ENCODE measurements at places on chromosomes 7 and 10.

DNA sequence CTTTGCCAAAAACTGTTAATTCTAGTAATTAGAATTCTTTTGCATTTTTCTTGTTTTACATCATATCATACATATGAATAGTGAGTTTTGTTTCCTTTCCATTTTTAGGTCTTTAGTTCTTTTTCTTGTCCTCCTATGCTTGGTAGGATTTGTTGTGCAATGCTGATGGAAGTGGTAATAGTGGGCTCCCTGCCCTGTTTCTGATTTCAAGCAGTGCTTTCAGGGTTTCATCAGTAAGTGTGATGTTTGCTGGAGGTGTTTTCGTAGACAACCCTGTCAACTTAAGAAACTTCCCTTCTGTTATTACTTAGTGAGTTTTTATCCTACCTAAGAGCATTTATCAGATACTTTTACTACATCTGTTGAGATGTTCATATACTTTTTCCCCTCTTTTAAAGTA lies 50.5 kb downstream of the CSGALNACT2 start:
- no peak for DNase-seq

GRCh38 chr10:120473593-120473992 lies 16.6 kb downstream of the PLPP4 start:
- no peak for DNase-seq

GRCh38 chr10:964321-964987 lies 23.8 kb upstream of the GTPBP4 start:
- DNase-seq, result no peak

DNA sequence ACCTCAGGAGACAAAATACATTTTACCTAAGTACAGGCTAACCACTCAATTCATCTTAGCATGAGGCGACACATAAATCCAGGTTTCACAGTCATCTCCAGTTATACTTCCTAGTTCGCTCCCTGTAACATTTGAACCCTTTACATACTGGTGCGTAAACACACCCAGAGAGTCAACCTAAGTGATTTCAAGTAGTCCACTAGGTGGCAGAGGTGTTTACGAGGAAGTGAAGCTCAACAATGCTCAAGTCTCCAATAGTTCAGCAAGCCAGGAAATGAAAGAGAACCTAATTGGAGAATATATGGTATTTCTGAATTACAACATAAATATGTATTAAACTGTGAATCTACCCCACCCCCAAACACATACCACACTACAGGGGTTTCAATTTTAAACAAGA lies 76.3 kb upstream of the ABCB5 start:
- peak; percentile 7 for DNase-seq

DNA sequence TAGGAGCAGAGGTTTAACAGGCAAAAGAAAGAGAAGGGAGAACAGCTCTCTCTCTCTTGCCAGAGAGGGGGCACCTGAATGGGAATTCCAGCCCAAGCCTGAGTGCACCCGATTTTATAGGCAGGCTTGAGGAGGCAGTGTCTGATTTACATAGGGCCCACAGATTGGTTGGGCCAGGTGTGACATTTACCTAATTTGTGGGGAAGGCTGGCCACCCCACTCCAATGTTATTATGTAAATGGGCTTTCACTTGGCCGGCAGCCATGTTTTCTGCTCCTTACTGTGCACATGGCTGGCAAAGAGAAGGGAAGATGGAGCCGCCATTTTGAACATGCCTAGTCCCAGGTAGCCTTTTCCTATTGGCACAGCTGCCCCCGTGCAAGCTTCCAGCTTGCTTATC lies 735.5 kb upstream of the AUTS2 start:
- DNase-seq, result no peak

- DNase-seq, result no peak
These were observed 99.8 kb upstream of the STRIP2 start for GRCh38 chr7:129334473-129334872.

- no peak for DNase-seq
These were observed at the start of gene PTPRZ1 for GRCh38 chr7:121872831-121873288. Gene PTPRZ1 (plus strand): TSS chr7:121873161. CDS start chr7:121873500, 339 bp downstream.

DNA sequence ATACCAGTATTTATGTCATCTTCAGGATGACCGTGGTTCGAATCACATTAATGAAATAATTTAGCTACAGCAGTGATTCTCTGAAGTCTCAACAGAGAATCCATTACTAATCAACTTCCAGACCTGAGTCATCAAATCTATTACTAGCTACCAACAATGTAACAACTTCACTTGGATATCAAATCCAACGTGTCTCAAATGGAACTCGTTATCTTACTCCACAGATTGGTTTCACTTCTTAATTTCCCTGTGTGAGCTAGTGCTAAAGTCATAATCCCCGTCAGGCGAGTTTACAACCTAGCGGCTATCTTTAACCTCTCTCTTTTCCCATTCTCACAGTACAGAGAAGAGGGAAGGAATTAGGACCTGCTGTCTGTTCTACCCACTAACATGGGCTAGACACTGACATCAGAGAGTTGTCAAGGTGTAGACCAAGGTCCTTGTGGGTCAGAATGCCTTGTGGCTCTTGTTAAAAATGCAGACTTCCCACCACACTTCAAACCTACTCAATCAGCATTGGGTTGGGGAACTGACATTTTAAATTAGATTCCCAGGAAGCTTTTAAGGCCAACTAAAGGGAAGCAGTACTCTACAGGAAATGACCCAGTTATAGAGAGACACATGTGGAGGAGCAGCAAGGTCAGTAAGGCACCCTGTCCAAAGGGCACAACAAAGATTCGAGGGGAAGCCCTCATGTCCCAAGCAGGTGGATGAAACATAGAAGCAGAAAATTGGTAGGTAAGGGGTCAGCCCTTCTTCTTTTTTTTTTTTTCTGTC lies 57.3 kb upstream of the GSAP start:
- DNase-seq, result no peak

- no peak for DNase-seq
These were observed 188.6 kb downstream of the MTERF1 start for GRCh38 chr7:91691865-91692264.

DNA sequence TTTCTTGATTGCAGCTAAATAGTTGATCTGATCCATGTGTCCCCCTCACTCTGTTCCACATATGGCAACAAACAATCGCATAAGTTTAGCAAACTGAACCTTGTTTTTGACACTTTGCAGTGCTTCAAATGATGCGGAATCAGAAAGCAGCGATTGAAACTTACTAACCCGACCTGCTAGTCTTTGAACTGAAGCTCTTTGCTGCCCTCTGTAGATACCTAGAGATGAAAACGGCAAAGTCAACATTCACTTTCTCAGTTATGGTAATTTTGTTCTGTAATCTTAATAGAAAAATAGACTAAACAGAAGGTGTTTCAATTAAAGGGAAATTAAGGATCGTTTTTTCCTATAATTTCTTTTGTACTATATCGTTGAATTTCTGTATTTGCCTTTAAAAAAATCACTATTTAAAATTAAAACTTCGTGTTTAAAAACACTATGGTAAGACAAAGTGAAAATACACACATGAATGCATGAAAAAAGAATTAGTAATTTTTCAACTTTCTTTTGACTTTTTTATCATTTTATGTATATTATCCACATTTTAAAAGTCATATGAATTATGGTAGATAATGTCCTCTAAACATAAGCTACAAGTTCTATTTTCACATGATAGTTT lies 276.5 kb downstream of the MAGI2 start:
- no peak for DNase-seq

- no peak for DNase-seq
These were observed 255.5 kb upstream of the KMT2E start for GRCh38 chr7:104758504-104758903.

- DNase-seq, result no peak
These were observed 649.0 kb downstream of the LRMDA start for GRCh38 chr10:76080451-76080850.

GRCh38 chr7:148838905-148839304 lies 45.2 kb downstream of the EZH2 start:
- peak; percentile 3 for DNase-seq

DNA sequence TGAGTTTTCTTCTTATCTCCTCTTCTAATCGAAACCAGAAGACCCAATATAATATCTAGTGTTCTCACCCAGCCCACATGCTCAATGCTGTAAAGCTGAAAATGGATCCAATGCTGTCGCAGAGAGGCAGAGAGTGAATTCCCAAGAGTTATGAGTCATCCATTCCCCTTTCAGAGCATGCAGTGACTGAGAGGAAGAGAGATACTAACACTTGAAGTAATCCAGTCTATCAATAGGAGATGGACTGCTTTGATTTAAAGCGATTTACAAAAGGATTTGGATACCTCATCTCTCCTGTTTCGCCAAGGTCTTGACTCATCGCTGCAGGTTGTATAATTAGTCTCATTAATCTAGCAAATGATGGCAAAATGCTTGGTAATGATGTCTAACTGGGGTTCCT lies 41.5 kb upstream of the PRKCQ start:
- no peak for DNase-seq

DNA sequence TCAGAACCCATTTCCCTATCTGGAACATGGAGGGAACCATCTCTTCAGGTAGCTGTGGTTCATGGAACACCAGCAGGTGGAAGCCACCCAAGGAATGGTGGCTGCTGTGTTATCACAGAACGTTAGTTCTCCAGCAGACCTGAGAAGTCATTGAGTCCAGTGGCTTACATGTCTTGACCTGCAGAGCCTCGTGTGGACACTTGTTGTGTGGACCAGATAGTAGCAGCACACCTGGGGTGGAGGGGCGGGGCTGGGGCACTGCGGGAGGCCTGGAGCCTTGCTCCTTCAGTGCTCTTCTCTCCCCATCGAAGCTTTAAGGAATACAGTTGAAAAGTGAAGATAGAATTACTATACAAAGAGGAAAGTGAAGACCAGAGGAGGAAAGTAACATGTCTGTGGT lies 42.4 kb downstream of the VWA2 start:
- no peak for DNase-seq

DNA sequence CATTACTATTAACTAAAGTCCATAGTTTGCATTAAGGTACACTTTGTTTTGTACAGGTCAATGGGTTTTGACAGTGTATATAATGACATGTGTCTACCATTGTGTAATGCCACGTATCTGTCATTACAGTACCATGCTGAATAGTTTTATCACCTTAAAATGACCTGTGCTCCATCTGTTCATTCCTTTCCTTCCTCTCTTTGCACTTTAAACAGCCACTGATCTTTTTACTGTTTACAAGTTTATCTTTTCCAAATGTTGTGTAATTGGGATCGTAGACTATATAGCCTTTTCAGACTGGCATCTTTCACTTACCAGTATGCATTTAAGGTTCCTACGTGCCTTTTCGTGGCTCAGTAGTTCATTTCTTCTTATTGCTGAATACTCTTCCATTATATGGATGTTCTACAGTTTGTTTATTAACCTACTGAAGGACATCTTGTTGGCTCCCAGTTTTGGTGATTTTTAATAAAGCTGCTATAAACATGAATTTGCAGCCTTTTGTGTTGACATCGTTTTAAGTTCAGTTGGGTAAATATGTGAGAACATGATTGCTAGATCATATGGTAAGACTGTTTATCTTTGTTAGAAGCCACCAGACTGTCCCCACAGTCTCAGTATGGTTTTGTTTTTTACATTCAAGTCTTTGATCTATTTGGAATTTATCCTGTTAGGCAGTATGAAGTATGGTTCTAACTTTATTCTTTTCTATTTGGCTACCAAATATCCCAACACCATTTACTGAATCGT lies 24.7 kb downstream of the STAM start:
- no peak for DNase-seq

DNA sequence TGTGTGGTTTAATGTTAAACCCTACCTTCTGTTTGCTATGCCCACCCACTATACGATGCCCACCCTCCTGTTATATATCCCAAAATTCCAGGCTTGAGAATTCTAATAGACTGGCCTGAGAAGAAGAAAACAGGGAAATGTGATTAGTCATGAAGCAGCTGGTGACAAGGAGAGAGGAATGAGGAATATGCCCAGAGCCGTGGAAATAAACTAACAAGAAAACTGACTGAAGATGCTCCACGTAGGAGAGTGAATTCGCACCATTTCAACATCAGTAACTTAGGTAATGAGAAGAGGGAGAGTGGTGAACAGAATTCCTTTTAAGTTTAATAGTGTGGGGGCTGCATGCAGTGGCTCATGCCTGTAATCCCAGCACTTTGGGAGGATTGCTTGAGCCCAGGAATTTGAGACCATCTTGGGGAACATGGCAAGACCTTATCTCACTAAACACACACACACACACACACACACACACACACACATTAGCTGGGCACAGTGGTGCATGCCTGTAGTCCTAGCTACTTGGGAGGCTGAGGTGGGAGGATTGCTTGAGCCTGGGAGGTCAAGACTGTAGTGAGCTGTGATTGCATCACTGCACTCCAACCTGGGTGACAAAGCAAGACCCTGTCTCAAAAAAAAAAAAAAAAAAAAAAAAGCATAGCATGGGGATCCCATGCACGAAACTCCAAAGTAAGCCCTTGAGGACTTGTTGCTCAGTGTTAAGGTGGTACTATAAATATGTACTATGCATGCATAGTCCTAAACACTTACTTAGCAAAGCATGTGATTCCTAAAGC lies 16.1 kb upstream of the SYPL1 start:
- no peak for DNase-seq

DNA sequence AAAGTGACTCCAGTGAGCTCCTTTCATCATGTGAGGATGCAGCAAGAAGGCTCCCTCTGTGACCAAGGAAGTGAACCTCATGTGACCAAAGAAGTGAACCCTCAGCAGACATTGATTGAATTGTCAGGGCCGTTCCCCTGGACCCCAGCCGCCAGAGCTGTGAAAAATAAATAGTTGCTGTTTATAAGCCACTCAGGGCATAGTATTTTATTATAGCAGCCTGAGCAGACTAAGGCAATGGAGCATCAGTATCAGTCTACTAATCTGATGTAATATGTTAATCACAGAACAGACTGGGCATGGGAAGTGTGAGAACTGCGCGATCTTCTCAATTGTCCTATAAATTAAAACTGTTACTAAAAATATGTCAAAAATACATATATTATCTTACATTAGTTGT lies 384.5 kb upstream of the PRKCQ start:
- no peak for DNase-seq

DNA sequence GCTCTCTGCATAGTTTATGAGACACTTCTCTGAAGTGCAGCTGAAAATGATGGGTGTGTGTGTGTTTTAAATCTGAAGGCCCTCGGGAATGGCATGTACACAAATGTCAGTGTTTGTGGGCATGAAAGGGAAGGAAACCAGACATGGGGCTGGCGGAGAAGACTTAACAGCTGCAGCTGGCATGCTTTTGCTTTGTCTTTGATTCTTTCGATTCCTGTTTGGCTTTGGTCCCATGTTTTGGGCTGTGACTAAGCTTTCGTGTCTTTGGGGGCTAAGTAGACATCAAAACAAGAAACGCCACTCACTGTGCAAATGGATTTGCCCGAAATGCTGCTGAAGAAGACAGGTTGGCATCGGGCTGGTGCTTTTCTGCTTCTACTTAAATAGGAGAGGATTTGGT lies 179.3 kb downstream of the PFKFB3 start:
- DNase-seq, result no peak

GRCh38 chr10:101710793-101711192 lies 15.8 kb upstream of the FBXW4 start:
- DNase-seq, result no peak

DNA sequence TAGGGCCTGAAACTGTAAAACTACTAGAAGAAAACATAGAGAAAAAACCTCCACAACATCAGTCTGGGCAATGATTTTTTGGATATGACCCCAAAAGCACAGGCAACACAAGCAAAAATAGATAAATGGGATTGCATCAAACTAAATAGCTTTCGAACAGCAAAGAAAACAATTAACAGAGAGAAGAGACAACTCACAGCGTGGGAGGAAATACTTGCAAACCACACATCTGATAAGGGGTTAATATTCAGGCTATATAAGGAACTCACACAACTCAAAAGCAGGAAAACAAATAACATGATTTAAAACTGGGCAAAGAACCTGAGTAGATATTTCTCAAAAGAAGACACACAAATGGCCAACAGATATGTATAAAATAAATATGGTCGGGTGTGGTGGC lies 7.7 kb upstream of the GSTK1 start:
- no peak for DNase-seq
